ENCODE measurements at places on chromosomes 11 and 22.
A peak's percentile ranks its signal among the peaks of the same experiment; 100 is the strongest.

GRCh38 chr11:46845440-46845739, 690 bp downstream of the CKAP5 start:
- no peak for DNase-seq

DNA sequence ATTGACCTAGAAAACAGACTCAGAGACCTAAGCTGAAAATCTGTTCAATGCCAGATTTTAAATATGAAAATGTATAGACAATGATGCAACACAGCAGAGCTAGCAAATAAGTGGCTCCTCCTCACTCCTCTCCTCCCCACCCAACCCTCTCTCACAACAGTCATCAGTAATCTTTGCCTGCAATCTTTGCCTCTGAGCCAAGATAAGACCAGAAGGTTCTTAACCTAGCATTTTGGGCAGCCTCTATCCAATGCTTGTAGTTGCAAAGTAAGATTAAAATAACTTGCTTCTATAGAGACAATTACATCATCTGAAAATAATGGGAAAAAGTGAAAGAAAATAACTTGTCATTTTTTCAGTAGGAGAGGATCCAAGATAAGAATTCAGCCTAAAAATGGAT, 117.3 kb downstream of the PARVA start:
- DNase-seq = no peak

GRCh38 chr11:88475991-88476418, 138.5 kb upstream of the CTSC start:
- DNase-seq = no peak

- DNase-seq = no peak
These were observed 117.4 kb downstream of the SGSM3 start for GRCh38 chr22:40487663-40488249.

DNA sequence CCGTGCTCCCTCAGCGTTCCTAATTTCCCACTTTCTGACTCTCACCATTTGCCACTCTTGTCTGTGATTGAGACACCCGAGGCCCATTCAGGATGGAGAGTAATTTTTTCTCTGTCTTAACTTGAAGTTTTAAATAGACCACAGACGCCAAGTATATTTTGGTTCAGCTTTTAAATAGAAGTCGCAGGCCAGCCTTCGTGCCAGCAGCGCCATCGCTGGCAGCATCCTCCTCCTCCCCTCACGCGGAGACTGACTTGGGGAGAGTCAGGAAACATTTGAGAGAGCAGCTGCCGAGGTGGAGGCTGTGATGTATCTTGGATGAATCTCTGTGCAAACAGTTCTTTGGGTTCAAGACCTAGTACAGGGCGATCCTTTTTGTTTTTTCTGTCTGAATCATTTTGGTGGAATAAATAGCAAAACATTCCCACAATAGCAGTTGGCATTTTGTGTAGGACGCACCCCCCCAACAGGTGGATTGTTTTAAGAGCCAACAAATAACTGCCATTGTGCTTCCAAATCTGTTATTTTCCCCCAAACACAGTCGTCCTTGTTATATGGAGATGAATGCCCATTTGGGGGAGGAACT, 889 bp upstream of the DMC1 start:
- DNase-seq = peak; percentile 18

DNA sequence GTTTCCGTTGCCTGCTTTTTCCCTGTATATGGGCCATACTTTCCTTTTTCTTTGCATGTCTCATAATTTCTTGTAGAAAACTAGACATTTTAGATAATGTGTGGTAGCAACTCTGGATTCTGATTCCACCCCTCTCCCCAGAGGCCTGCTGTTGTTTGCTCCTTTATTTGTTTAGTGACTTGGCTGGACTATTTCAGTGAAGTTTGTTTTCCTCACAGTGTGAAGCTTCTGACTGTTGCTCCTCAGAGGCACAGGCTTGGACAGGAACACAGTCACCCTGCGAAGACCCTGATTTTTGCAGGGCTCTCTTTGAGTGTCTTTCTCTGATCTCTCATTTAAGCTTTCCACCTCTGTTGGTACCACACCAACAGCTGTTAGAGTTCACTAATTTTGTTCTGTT, 72.5 kb downstream of the SWAP70 start:
- no peak for DNase-seq

DNA sequence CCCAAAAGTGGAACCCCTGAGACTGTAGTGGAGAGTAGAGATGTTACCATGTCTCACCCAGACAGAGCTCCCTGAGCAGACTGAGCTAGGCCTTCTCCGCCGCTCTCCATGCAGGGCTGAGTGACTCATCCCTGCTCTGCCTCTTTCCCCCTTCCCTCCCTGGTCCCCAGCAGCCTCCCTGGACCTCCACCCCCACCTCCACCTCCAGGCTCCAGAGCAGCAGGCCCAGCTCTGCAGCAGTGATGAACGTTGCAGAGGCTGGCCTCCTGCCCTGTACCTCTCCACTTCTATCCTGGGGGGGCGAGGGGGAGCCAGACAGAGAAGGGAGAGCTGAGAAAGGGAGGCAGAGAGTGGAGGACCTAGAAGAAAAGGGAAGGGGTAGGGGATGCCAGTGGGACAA, 19.3 kb upstream of the ARAP1 start:
- no peak for DNase-seq

DNA sequence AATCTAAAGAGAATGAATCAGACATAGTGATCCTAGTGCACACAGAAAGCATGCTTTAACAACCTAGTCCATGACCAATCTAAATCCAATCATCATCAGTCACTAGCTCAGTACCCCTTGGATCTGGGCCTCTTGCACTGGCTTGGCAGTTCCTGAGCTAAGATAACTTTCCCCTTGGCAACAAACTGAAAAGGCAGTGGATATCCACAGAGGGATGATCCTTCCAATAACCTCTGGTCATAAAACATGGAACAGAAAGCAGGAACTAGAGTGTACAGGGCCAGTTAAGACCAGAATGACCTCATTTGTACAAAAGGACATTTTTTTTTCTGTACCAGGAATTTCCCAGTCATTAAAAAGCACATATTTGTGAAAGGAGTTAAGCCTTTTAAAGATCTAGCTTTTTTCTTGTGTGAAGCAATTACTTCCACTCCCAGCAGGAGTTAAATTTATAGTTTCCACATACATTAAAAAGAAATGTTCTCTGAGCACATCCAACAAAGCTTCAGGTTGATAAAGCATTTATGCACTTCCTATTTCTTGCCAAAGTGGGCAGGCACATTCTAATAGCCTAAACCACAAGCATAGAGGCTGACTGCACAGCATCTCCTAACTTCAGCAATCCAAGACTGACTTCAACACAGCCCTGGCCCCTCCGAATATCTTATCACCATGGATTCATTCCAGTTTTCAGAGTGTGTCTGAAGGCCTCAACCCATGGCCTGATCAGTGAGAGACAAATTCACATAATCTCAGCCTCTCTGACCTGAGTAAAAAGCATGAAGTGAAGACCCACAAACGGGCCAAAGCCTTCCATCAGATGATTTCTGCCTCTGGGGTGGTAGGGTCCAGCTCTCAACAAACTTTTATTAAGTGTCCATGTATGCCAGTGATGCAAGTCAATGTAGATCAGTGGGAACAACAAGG, 29.9 kb downstream of the GUCY1A2 start:
- DNase-seq = no peak

GRCh38 chr11:94638902-94639373, 71.8 kb downstream of the PIWIL4 start:
- no peak for DNase-seq
